ENCODE measurements at places on chromosomes 5 and 9.

GRCh38 chr5:79285833-79286232, 49.9 kb downstream of the JMY start:
- no peak for DNase-seq

DNA sequence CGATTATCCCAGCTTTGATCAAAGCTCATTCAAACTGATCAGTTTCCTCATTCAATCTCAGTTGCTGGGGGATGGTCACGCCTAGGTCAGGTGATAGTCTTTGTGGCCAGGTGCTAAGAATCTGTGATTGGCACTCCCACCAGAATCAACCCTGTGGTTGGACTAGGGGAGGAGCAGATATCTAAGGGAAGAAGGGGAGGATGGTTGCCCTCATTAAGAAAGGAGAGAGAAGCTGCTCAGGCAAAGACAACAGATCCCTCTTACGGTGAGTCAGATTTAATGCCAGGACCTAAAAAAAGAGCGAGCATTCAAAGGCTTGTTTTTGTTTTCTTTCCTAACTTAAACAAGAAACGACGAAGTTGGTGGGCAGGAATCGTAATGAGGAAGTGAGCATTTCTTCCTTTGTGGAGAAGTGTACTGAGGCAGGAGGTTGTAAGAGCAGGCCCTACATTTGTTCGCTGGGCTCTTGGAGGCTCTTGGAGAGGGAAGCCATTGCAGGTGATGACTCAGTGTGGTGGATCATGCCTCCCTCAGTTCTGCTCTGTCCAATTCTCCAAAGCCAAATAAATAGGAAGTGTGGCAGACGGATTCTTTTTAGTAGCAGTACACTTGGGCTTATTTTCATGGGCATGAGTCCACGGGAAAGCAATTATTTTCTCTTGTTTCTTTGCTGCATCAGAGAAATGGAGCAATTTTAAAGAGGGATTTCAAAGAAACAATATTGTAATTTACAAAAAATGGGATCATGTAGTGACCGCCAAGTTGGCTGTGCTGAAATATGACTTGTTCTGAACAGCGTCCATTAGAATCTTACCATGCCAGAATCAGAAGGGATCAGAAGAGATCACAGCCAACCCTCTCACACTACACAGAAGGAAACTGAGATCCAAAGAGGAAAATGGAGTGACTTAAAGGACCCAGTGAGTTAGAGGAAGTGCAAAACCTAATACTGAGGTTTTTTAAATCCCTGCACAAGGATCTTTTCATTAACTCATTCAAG, 18.7 kb upstream of the TGFBR1 start:
- peak; percentile 68 for DNase-seq

DNA sequence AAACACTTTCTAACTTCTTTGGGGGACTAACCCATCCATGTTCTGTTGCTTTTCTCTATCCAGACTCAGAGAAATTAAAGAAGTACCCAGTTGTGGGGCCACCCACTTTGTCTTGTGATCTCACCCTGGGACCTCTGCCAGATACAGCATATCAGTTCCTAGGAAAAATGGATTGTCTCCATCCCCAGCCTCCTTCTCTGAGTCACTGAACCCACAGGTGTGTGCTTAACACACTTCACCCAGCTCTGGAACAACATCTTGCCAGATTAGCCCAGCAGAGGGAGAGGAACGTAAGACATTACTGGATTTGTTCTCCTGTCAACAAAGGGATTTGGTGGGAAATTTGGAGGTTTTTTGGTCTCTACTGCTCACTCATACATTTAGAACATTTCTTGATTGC, 19.2 kb downstream of the FAM240B start:
- no peak for DNase-seq

DNA sequence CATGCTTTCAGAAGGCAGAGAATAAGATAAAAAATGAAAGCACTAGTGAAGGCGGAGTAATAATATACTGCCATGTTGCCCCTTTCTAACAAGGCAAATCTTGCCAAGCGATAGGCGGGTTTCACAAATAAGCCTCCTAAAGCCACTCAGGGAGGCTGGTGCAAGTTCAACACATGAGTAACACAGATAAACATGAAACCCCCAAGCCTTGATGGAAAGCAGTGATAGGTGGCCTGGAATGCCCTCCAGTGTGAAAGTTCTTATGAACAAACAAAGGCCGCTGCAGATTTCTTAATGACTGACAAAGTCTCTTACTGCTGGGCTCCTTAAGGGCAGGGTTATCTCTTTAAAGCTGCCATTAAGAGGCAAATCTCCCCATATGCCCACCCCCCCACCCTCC, 154.7 kb downstream of the ZDHHC21 start:
- no peak for DNase-seq

GRCh38 chr5:5159282-5160103, 19.4 kb downstream of the ADAMTS16 start:
- DNase-seq, result no peak
